Stimulated activated CD8-positive, alpha-beta memory T cell treated with anti-CD3 and anti-CD28 coated beads, Interleukin-15, amount 100 ng/mL, for 4 hours (primary cell): ENCODE measurements at places on chromosomes 3 and 15.

GRCh38 chr3:117735481-117736101, 1026.0 kb downstream of the TUSC7 start:
- DNase-seq = no peak

- DNase-seq = no peak
Observed at GRCh38 chr3:184733971-184734608, 22.2 kb upstream of the MAGEF1 start.

GRCh38 chr3:62923066-62923465, 47.9 kb upstream of the CADPS start:
- DNase-seq = no peak

- DNase-seq = no peak
Observed at GRCh38 chr3:55633333-55633732, 146.2 kb upstream of the WNT5A start.

DNA sequence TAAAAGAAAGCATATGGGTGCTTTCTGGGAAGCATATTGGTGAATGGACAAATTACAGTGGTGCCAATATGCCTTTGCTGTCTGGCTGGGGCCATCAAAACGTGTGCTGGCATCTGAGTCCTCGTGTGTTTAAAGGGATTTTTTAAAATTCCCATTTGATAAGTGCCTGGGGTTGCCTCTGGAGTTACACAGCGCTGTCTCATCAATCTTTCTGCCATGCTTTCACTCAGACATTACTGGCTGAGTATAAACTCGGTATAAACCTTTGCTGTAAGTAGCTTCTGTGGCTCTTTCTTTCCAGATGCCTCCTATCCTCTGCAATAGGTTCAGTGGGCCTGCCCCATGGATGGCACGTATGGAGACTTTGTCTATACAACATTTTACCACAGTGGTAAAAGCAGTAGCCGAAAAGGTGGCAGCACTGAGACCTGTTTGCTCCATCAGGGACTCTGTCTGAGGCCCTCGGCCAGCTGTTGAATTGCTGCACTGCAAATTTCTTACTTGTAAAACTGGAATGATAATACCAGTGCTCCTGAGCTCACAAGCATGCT, 195.5 kb downstream of the LPP start:
- DNase-seq = no peak

GRCh38 chr3:109330405-109330804, 6.9 kb downstream of the DPPA4 start:
- DNase-seq = no peak

DNA sequence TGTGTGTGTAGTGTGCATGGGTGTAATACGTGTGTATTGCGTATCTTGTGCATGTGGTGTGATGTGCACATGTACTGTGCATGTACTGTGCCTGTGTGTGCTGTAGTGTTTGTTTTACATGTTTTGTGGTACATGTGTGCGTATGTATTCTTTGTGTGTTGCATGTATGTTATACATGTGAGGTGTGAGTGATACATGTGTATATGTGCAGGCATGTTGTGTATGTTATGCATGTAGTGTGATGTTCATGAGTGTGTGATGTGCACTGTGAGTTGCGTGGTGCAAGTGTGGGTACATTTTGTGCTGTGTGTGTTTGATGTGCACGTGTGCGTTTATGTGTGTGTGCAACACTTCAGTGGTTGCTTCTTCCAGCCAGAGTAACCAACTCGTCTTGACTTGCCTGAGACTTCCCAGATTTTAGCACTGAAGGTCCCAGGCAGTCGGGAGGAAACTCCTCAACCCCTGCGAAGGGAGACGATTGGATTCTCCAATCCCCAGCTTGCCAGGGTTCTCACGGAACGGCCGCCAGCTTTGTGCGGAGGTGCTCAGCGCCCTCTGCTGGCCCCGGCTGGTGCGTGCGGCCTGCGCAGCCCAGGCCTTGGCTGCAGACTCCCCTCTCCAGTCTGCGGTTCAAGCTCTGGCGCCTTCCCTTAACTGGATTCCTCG, 3.6 kb downstream of the GALNT15 start:
- DNase-seq = peak; percentile 1
